ENCODE measurements at places on chromosomes 4 and X.
A peak's percentile ranks its signal among the peaks of the same experiment; 100 is the strongest.

DNA sequence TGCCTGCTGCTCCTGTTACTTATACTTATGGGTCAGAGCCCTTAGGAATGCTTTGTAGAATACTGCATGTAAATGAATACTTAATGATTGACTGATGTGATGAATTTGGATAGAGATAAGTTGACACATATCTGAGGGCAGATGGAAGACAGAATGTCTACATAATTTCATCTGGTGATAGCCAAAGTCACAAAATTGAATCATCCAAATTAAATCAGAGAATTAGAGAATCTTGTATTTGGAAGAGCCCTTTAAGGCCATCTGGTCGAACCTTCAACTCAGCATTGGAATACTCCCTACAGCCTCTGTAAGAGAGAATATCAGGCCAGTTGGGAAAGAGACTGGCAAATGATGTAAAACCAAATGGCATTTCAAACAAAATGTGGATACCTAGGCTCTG lies 944.8 kb downstream of the RPA4 start:
- DNase-seq = no peak

GRCh38 chr4:87073199-87074120 lies 138.6 kb downstream of the AFF1 start:
- no peak for DNase-seq

DNA sequence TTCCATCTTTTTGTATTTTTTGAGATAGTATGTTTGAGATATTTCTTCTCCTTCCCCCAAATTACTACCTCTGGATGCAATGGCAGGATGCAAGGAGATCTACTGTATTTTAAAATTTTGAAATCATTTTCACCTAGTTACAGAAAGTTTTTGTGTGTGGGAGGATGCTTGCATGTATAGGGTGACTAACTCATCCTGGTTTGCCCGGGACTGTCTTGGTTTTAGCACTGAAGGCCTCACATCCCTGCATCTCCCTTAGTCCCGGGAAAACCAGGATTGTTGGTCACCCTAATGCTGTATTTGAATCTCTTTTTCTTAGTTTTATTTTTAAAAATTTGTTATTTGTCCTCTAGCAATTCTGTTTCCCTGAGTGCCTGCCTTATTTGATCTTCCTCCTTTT lies 12.1 kb downstream of the SUPT20HL2 start:
- DNase-seq = no peak

GRCh38 chrX:109475174-109475891 lies 6.6 kb downstream of the GUCY2F start:
- DNase-seq = no peak

GRCh38 chr4:8741513-8742226 lies 130.0 kb downstream of the HMX1 start:
- no peak for DNase-seq

DNA sequence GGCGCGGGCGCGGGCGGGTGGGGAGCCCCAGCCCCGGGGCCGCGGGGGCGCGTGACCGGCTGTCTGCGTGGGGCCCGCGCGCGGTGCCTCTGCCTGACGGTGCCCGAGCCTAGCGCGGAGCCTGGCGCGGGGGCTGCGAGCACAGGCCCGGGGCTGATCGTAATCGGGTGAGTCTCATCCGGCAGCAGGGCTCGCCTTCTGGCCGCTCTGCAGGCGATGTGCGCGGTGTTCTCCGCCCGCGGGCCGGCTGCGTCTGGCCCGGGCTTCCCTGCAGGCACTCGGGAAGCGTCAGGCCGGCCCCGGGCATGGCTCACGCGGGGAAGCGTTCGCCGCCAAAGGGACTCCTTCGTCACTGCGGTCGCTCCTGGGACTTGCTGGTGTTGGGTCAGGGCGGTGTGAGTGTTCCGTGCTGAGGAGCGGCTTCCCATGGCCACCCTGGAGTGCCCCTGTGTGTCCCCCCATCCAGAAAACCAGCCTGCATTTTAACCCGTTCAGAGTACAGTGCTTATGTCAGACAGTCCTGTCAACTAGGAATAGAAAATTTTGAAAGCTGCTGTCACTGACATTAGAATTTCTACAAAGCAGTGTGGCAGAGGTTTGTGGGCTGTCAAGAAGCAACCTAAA lies 40.6 kb downstream of the FAM149A start:
- DNase-seq = no peak

DNA sequence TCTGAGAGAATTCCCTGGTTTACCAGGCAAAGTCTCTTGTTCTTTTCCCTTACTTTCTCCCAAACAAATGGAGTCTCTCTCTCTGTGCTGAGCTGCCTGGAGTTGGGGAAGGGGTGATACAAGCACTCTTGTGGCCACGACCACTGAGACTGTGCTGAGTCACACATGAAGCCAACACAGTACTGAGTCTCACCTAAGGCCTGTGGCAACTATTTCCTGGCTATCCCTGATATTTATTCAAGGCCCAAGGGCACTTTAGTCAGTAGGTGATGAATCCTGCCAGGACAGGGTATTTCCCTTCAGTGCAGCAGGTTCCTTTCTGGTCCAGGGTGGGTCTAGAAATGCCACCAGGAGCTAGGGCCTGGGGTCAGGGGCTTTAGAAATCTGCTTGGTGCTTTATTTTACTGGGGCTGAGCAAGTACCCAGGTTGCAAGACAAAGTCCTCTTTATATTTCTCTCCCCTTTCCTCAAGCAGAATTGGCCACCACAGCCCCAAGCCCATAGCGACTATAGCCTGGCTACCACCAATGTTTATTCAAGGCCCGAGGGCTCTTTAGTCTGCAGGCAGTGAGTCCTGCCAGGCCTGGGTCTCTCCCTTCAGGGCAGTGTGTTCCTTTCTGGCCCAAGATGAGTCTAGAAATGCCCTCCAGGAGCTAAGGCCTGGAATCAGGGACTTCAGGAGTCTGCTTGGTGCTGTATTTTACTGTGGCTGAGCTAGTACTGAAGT lies 10.5 kb downstream of the ARL13A start:
- DNase-seq = no peak

DNA sequence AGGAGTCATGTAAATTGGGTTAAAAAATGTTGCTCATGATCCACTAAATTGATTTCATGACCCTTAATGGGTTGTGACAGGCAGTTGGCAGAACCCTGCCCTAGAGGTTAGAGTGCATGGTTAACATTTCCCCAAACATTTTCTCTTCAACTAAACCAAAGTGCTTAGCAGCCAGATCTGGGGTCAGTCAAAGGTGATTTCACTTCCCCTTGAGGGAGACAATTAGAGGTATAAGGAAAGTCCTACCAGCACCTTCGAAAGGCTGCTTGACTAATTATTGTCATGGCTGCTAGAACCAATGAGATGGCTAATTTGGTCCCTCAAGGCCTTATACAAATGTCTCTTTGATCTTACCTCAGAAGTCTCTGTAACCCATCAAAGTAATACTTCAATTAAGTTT lies 30.9 kb upstream of the INTS6L start:
- DNase-seq = no peak

DNA sequence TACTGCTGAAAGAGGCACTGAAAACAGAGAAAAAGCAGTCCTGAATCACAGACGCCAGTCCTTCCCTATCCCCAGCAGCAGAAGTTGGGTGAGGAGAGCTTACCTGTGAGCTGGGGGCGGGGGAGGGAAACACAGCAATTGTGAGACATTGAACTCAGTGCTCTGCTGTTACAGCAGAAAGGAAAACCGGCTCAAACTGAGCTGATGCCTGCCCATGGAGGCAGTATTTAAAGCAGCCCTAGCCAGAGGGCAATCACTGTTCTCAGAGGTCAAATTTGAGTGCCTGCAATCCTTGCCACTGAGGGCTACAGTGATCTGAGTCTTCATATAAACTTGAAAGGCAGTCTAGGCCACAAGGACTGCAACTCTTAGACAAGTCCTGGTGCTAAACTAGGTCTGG lies 220.7 kb downstream of the GRXCR1 start:
- no peak for DNase-seq

DNA sequence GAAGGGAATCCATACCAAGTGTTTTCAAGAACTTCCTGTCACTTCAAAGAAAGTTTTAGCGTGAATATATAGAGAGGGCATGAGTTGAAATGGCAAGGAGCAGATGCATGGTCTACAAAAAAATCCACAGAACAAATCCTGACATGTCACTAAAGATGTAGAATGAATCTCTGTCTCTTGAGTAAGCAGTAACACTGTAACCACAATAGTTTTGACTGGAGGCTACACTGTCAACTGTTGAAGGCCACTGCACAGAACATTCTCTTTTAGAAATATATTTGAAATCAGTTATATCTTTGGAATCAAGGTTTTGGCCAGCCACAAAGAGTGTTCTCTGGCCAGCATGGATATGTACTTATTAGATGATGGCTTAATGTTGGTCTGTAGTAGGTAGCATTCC lies 83.8 kb downstream of the VCX3B start:
- no peak for DNase-seq

GRCh38 chr4:148097801-148098200 lies 344.4 kb downstream of the NR3C2 start:
- no peak for DNase-seq

- DNase-seq = no peak
Observed at GRCh38 chr4:18314731-18315130, 293.2 kb upstream of the LCORL start.

DNA sequence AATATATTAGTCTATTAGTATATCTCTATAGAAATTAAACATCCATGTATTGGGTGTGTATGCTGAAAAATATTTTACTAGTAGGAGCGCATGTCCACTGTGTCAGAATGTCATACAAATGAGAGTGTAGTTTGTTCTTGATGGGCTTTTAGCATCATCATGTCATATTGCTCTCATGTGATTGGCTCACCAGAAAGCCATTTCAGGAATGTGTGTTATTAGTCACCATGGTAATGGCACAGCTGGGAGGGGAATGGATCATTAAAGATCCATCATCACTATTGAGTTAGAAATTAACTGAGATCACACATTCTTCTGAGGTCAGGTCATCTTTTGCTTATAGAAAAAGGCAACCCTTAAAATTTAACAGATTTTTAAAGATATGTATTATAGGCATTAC lies 77.3 kb downstream of the PHEX start:
- no peak for DNase-seq

- no peak for DNase-seq
Observed at GRCh38 chr4:162016991-162017390, 146.8 kb downstream of the FSTL5 start.

GRCh38 chr4:36737691-36738090 lies 456.3 kb downstream of the DTHD1 start:
- no peak for DNase-seq

DNA sequence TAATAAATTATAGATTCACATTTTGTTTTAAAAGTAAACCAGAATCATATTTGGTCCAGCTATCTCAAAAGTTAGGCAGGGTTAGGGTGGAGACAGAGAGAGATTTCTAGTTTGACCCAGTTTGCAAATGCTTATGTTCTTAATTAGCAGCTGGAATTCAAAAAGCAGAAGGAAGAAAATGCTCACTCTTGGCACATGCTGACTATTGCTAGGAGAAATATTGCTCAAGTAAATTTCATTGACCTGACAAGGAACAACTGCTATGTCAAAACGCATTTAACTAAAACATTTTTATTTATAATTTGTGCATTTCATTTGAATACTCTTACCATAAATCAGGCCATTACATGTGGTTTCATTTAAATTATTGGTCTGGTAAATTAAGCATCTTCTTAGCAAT lies 131.8 kb downstream of the GLRA3 start:
- DNase-seq = peak; percentile 10

DNA sequence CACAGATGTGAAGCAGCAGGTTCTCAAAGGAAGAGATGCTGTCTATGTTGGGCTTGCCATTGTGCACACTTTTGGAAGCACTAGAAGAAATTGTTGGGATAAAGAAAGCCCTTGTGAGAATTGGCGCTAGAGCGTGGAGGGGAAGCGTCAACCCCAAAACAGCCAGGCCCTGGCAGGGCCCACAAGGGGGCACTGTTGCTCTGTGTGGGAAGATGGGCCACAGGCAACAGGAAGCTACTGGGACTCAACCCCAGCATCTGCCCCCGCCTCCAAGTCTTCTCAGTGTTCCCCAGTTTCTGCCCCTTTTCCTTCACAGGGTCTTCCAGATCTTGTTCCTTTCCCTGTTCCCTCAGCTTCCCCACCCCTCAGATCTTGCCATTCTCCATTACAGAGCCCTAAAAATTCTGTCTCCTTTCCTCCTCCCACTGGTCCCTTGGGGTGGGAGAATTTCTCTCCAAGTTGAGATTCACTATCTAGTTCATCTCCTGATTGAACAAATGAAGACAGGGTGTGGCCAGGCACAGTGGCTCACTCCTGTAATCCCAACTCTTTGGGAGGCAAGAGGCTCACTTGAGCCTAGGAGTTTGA lies 85.5 kb downstream of the STARD8 start:
- DNase-seq = peak; percentile 12

- no peak for DNase-seq
Observed at GRCh38 chr4:87806520-87806919, 7.2 kb downstream of the IBSP start.

DNA sequence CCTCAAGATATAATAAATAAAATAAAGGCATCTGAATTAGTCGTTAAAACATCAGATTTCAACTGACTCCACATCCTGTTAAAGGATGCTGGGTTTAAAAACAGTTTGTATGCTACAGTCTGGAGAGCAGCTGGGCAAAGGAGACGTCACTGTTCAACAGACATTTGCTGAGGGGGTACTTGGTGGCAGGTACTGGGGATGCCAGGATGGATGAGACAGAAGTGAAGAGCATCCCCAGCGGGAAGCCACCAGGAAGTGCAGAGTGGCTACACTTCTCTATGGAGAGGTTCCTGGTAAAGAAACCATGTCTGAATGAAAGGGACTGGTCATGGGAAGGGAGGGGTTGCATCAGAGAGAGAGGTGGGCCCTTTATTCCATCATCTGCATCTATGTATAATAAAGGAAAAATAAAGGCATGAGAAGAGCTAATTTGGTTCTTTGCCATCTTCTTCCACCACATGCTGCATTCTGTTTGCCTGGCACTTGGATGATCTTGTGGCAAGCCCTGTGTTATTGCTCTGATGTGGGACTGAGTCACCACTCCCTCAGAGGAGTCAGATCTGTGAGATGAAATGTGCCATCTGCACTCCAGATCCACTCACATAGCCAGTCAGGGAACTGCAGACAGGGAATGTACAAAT lies 145.0 kb downstream of the SOWAHB start:
- peak; percentile 100 for DNase-seq

GRCh38 chrX:53005327-53005726 lies 43.3 kb upstream of the GPR173 start:
- no peak for DNase-seq

GRCh38 chr4:78038704-78039103 lies 18.4 kb upstream of the FRAS1 start:
- no peak for DNase-seq

DNA sequence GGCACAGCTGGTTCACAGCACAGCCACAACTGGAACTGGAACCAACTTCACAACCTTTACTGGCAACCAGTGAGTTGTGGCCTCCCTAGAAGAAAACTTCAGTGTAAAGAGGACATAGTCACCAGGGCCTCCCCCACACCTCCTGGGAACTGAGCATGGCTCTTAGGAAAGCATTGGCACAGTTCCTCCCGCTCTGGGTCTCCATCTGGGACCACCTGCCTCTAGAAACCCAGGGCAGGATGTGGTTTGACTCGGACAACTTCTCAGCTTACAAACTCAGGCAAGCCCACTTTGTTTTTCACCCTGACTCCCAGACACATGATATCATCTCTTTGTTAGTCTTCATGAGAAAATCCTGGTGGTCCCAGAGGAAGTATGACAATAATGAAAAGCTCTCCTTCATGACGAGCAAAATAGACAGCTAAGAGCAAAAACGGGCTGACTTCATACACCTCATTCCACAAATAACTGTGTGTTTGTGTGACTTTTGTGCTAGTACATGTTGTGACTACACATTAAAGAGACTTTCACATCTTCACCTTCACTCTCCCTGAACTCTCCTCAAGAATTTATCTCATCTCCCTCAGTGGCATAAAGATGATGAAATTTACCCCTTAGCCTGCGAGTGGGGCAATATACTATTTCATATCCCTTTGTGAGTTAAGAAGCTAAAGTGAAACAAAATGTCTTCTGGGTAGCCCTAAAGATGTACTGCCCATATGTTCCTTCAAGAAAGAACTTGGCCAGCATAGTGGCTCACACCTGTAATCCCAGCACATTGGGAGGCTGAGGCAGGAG lies 75.4 kb downstream of the SH3KBP1 start:
- DNase-seq = peak; percentile 48
